COR-L47 (cell line): ENCODE measurements at places on chromosomes 3 and 15.

- no peak for DNase-seq
These were observed 141.0 kb upstream of the HACD2 start for GRCh38 chr3:123725652-123726400.

DNA sequence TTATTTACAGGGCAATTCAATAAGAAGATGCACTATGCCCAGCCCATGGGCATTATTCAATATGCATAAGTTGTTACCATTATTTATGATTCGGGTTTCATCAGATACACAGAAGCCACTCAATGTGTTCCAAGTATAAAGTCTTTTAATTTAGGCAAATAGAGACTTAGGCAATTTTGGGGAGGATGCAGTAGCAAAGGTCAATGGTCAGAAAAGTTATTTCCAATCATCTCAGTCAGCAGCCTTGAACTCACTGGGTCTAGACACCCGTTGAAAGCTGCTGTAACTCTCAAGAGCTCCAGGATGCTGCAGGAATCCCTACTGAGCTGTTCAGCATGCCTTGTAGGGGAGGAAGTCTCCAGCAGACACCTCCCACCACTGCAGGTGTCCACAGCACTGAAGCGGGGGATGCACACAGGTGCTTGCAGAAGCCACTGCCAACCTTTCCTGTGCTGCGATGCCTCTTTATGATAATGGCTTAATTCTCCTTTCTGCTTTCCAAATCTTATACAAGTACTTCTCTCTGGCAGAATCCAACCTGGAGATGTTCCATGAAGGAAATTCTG, 155.0 kb upstream of the SUCLG2 start:
- peak; percentile 0 for DNase-seq

DNA sequence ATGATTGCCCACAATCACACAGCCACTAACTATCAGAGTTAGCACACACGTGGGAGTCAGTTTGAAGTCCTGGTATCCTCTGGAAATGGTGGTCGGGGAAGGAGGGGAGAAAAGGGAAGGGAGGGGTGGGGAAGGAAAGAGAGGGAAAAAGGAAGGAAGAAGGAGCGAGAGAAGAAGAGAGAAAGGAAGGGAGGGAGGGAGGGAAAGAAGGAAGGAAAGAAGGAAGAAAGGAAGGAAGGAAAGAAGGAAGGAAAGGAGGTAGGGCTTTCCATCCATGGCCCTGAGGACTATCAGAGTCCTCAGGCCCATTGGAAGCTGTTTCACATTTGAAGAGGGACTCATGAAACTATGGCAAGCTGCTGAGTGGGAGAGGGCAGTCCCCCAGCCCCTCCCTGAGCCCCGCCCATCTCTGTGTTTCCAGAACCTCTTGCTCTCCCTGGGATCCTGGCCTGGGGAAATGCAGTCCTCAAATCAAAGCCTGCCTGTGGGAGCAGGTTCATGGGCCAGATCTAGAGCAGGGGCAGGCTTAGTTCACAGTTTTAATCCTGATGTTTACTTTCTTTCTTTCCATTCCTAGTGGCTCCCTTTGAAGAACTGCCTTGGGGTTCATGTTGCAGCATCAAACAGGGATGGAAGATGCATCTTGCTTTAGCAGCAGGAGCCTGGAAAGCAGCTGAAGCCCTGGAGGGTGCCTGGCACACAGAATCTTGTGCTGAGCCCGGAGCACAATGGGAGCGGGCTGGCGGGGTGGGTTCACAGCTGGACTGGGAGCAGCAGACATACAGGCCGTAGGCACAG, 66.1 kb upstream of the GLCE start:
- DNase-seq = peak; percentile 31

GRCh38 chr15:100276506-100276905, 65.3 kb downstream of the ADAMTS17 start:
- DNase-seq = no peak

DNA sequence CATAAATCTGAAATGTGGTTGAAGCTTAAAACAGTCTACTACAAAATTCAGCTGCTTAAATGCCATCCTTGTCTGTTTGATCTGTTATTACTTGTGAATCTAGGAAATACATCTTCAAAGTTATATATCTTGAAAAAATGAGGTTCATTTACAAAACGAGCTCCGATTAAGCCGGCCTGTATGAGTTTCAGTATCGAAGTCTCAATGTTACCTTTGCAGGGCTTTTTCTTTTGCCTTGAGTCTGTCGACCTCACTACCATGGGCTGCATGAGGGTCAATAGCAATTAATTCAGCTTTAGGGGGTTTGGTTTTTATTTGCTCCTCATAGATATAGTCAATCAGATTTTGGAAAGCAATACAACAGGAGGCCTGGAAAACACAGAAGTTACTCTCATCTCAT, 23.2 kb downstream of the ERICH6 start:
- no peak for DNase-seq

- DNase-seq = no peak
These were observed 4.0 kb upstream of the CFAP100 start for GRCh38 chr3:126390751-126391150.

DNA sequence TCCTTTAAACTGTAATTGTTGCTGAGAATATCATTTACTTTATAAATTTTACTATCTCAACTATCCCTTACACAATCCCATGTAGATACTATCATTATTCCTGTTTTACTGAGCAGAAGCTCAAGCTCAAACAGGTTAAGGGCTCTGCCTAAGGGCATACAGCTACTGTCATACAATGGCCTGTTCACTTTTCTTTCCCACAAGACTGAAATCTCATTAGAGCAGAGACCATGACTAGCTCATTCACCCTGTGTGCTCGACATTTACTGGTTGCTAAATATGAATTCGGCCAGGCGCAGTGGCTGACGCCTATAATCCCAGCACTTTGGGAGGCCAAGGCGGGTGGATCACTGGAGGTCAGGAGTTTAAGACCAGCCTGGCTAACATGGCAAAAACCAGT, 1.6 kb upstream of the MESP2 start:
- no peak for DNase-seq

GRCh38 chr3:155179966-155180757, 100.0 kb downstream of the MME start:
- no peak for DNase-seq

DNA sequence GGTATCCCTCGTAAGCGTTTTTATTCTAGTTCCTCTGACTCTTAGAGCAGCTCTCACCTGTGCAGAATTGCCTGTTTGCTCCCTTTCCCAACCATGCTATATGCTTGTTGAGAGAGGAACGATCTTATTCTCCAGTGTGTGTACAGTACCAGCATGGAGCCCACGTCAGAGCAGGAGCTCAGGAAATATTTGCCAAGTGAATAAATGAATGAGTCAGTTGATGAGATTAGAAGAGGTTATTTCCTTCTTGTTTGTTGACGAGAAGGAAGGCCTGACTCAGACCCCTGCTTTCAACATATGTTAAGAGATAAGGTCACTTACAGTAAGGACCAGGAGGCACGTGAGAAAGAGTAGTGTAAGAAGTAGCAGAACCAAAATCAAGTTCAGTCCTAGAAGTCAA, 106.3 kb upstream of the ABHD17C start:
- no peak for DNase-seq

- DNase-seq = no peak
These were observed 23.2 kb downstream of the GPR176 start for GRCh38 chr15:39896846-39897245.

GRCh38 chr3:1855841-1856240, 242.8 kb upstream of the CNTN4 start:
- no peak for DNase-seq
